ENCODE measurements at places on chromosomes 13 and 19.
A peak's percentile ranks its signal among the peaks of the same experiment; 100 is the strongest.

DNA sequence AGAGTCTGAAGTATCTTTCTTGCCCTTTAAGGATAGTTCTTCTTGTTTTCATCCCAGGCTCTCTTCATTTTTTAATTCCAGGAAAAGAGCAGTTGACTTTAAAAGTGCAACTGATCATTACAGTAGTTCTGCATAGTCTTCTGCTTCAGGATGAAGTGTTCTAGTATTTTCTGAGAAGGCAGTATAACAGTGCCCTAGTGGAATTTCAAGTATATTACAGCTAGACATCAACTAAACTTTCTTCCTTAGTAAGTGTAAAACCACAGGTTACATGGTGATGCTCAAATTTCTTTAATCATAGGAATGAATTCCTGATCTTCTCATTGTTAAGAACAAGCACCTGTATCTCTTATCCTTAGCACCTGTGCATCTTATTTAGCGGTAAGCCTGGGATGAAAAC lies 10.9 kb downstream of the NUFIP1 start:
- no peak for DNase-seq

GRCh38 chr13:24145674-24146073 lies 14.8 kb upstream of the SPATA13 start:
- no peak for DNase-seq

DNA sequence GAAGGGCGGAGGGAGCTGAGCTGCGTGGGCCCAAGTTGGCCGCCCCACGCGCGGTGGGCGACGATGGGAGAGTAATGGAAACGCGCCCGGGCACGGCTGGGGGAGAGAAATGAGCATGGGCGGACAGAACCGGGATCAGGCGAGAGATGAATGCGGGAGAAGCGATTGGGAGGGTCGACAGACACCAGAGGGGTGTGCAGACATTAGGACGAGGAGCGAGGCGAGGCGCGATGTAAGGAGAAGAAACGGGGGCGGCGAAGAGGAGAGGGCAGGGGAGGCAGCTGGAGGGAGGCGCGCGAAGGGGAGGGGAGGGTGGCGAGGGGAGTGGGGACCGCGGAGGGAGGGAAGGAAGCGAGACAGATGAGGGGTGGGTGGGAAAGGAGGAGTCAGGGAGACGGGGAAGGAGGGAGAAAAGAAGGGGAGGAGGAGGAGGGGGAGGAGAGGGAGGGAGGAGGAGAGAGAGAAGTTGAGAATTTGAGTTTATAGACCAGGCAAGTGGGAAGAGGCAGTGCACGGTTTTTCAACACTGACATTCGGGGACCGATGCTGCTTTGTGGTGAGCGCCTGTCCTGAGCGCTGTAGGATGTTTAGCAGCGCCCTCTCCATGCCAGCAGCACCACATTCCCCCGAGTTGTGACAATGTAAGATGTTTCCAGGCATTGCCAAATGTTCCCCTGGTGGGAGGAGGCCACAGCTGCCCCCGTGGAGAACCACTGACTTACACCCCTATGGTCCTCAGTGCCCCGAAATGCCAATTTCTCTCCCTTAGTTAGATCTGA lies at the start of gene SHISA7:
SHISA7 (minus strand) TSS at position 256 of the 779 bp plus-strand sequence. CDS start 437 bp downstream, outside the sequence.
- DNase-seq: no peak

GRCh38 chr19:56301886-56302620 lies 12.6 kb downstream of the ZSCAN5A start:
- DNase-seq: no peak

GRCh38 chr13:79735228-79735627 lies 254.3 kb downstream of the NDFIP2 start:
- no peak for DNase-seq

DNA sequence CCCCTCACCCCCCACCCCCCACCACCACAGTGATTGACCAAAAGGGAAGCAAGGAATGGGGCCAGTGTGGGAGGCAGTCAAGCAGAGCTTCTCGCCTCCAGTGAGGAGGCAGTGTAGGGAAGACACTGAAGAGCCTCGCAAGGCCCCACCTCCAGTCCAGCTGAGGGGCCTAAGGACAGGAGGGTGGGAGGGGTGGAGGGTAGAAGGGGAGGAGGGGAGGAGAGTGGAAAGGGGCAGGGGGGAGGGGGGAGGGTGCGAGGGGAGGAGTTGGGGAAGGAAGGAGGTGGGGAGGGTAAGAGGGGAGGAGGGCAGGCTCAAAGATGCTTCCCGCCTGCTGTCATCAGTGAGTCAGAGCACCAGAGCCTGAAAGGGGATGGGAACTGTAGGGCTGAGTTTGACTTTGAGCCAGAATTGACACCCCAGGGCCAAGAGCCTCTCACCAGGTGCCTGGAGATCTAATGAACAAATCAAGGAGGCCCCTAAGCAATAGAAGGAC lies 786.2 kb downstream of the UQCRFS1 start:
- no peak for DNase-seq

DNA sequence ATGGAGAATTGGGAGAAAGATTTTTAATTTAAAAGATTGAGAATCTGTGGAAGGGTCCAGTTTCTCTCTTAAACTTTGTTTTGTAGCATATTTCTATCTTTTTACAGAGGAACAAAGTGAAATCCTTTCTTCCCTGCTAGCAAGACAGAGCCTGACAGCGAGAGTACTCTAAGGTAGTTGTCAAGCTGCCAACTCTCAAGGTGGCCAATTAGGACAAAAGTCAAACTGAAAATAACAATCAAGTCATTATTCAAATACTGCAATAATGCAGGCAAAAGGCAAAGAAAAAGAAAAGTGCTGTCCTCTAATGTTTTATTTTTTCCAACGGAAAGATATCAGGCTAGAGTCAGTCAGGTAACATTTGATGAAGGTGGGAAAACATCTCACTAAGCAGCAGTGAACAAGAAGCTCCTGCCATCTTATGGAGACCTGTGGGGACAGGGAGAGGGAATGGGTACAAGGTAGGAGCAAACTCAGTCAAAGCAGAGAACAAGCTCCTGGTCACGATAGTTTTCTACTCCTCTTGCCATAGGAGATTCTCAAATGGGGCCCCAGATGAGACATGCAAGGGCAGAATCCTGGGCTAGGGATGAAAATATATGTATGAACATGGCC lies 801.9 kb upstream of the SLITRK1 start:
- no peak for DNase-seq

DNA sequence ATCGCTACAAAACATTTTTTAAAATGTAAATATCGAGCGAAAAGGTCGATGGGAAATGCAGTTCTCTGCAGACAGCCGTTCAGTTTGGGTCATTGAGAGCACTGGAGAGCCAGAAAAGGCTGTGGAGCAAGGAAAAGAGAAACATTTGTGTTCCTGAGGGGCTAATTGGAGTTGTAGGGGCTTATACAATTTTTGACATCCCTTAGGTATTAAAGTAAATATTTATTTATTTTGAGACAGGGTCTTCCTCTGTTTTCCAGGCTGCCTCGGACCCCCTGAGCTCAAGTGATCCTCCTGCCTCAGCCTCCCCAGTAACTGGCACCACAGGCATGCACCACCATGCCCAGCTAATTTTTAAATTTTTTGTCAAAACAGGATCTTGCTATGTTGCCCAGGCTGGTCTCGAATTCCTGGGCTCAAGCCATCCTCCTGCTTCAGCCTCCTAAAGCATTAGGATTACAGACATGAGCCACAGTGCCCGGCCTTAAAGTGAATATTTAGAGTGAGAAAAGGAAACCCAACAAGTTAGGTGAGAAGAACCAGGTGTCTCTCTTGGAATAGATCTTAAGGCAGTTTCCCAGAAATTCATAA lies 825 bp upstream of the YIF1B start:
- no peak for DNase-seq

- peak; percentile 42 for DNase-seq
Measured at GRCh38 chr13:107721125-107721869, 494.0 kb downstream of the LIG4 start.

- DNase-seq: peak; percentile 99
Measured at GRCh38 chr19:48492925-48493717, 18.5 kb downstream of the LMTK3 start.

DNA sequence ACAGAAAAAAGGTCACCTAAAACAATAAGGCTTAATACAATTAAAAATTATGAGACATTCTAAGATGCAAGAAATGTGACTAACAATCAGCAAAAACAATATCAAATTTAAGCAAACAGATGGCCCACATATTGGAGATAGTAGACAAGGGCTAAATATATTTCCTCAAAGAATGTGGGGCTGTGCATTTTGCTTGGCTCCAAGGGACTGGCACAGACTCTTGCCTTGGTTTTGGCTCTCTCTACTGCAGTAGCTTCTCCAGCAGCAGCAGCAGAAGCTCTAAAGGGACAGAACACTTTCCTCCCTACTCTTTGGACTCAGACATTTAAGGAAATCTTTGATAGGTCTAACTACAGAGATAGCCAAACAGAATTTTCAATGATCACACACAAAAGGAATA lies 38.2 kb upstream of the ZNF780A start:
- no peak for DNase-seq

DNA sequence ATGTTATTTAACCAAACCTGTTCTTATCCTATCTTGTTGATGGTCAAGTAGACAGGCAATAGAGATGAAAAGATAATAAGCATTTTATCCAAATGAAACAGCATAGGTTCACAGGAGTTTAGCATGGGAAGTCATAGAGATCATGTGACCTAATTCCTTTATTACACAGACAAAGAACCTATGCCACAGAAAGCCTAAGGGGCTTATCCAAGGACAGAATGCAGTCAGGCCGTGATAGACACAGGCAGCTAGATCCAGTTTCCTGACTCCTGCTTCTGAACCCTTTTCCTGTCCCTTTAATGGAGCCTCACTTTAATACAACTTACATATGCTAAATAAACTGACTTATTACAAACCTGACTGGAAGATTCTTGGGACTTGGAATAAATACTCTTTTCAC lies 532.1 kb downstream of the IRS2 start:
- DNase-seq: no peak

DNA sequence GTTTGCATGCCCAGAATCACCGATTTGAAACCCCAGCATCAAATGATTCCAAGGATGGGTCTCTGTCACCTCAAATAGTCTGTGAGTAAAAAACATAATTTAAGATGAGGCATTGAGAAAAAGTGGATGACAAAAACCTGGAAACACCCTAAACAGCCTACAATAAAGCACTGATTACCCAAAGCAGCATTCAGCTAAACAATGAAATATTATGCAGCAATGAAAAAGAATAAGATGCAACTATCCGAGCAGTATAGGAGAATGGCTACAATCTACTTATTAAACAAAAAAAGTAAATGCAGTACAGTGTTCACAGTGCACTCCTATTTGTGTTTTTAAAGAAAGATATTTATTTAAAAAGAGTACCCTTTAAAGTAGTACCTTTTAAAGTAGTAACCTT lies 7.7 kb upstream of the RFX2 start:
- DNase-seq: no peak

DNA sequence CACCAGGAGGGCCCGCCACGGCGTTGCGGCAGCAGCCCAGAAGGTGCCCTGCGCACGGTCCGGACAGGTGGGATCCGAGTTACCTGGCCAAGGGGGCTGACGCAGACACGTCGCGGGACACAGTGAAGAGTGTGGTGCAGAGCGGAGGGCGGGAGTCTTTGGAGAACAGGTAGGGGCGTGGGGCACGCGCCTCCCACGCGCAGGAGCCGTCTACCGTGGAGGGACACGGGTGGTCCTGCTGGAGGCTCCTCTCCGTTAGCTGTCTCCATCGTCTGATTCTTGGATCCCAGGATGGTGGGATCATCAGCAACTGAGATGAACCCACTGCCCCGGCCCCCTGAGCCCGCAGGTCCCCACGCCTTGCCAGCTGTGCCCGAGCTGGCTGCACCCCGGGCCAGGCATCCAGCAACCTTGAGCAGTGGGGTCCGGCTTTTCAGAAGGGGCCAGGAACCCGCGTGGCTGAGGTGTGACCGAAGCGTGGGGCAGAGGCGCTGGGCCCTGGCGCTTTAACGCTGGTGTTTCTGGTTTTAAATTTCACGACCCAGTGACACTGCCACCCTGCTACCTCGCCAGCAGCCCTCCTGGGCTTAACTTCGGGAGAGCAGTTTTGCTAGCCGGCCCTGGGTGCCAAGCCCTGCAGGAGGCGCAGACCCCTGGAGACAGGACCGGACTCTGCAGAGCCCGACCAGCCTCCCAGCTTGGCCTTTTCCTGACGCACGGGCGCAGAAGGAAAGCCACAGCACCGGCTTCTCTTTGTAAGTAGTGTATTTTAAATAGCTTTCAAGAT lies 7.3 kb downstream of the FGF22 start:
- DNase-seq: no peak

GRCh38 chr13:99193152-99193551 lies 7.5 kb upstream of the UBAC2 start:
- no peak for DNase-seq

Measured in DMS153 (cell line).